ENCODE measurements at places on chromosomes 3 and 15.

DNA sequence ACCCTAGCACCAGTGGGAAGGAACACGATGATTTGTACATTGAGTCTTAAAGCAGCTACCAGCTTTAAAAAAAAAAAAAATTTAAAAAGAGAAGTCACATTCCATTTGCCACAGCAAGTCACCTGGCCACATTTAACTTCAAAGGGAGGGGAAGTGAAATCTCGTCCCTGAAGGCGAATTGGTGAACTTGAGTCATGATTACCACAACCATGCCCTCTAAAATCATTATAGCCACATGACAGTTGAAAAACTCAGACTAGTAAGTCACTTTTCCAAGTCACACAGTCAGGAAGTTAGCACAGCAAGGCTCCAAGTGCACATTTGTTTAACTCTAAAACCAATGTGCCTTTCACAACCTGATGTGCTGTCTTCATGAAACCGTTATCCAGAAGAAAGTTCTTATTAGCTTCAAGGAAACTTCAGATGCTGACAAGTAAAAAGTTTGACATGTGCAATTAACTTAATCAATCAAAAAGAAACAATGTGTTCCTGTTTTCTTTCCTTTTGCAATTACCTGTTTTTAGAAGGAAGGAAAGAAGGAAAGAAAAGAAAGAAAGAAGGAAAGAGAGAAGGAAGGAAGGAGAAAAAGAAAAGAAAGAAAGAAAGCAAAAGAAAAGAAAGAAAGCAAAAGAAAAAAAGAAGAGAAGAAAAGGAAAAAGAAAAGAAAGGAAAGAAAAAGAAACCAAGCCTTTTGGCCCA is 8.3 kb upstream of the THSD4 start:
- DNase-seq, result no peak

DNA sequence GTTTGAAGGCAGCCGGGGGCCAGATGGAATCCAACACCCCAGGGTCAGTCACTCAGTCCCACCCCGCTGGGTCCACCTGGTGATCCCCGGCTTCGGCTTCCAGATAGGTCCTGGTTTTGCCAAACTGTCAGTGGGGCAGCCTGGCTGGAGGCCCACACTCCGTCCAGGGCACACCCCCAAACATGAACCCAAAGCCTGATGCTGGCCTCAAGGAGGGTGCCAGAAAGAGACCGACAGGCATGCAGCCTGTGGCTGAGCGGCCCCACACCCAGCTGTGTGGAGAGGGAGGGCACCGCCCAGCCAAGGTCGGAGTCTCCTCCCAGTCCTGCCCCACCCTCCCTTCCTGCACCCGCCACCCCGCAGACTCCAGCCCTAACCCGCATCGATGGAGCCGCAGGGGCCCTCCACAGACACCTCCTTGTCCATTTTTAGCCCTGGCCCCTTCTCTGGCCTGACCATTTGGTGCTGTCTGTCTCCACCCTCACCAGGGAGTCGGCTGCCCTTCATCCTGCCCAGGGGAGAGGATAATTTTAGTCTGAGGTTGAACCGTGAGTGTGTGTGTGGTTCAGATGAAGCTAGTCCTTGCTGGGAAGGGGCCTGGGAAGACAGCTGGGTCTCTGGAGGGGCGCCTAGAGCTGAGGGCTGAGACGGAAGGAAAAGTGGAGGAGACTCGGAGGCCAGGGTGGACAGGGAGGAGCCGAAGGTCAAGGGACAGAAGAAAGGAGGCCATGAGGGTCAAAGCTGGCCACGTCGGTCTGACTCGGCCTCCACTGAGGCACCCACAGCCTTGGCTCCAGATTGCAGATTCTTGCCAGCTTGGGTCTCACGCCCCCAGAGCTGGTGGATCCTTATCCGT is 23.1 kb downstream of the TNK2 start:
- DNase-seq, result no peak

DNA sequence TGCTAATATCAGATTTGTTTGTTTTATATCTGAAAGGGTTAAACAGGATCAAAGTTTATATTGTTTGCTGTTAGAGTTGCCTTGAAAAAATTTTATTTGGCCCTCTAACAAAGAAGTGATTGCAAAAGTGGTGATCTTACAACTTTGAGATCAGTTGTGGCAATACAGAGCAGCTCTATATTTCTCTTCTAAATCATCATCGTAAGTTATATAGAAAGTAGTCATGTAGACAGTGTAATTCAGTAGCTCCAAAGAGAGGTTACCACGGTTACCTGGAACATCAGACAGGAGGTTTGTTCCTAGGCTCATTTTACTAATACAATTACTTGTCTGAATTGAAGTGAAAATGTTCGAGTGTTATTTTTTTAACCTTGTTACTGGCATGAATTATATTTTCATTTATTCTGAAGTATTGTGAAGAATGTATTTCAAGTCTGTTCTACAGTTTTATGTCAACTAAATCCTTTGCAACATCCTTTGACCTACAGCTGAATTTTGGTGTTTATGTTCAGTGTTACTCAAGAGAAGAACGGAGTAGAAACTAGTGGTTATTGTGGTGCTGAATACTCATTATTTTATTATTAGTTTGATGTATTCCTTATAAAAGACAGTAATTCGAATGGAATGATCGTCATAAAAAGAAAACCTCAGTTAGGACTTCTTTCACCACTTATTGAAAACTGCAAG is 214.2 kb downstream of the NAALADL2 start:
- no peak for DNase-seq

GRCh38 chr3:193530231-193531165 is 24.2 kb downstream of the ATP13A4 start:
- DNase-seq, result no peak

GRCh38 chr15:76904461-76905012 is 603 bp downstream of the SCAPER start:
- DNase-seq, result no peak

GRCh38 chr15:47688573-47689086 is 28.7 kb upstream of the SEMA6D start:
- no peak for DNase-seq
